ENCODE measurements at places on chromosomes 7 and 10.

DNA sequence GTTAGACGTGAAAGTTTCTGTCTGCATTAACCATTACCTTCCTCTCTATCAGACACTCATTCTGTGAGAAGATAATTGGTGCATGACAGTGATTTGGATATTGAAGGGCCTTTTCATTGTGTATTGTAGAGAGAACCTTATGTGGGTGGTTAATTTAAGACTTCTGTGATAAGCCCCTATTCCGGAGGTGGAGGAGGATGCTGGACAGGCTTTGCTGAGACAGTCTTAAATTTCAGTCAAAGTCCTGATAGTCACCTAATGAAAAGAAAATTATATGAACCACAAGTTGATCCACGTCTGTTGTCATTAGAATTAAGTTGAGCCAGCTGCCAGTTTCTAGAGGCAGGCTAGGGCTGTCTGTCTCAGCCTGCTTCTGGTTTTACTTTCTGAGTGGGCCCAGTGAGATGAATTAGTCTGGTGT, 62.9 kb downstream of the CELF2 start:
- DNase-seq: no peak

DNA sequence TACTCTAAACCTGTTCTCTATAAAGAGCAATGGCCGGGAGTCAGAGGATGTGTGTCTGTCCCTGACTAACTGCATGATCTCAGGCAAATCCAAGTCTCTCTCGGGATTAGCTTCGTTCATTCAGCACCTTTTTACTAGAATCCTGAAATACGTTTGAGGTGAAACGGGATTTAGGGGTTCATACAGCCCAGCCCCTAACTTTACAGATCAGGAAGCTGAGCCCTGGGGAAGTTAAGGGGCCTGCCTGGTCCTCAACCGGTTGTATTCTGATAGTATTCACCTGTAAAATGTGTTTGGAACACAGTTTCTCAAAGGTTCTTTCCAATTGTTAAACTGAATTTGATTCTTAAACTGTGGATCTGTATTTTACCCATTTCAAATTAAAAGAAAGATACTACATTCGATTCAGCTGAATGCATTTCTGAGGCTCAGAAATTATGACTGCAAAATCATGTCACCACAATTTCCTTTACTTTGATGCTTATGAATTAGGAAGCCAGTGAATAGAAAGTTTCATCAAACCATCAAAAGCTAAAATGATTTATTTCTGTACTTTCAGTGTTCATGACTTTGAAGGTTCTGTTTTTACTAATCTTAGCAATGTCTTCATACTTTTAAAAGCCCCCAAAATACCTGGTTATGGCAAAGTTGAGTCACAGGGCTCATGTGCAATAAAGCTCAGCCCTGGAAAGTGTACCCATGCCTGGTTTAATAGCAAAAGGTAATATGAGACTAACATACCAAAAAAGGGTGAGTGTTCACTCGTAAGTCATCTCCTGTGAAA, 28.9 kb upstream of the EZH2 start:
- DNase-seq: no peak

GRCh38 chr10:3935141-3935540, 150.1 kb upstream of the KLF6 start:
- DNase-seq: no peak

- peak; percentile 72 for DNase-seq
Measured at GRCh38 chr10:69801094-69801433, 642 bp upstream of the COL13A1 start.

GRCh38 chr7:11332865-11333228, 359.2 kb downstream of the PHF14 start:
- no peak for DNase-seq

GRCh38 chr10:96655461-96656197, 64.7 kb downstream of the PIK3AP1 start:
- no peak for DNase-seq
